ENCODE measurements at places on chromosomes 2 and 18. TPM values are rescaled to one million over a fixed set of nuclear protein-coding genes. Genes with fewer than 3 reads are reported as not detected.

GRCh38 chr2:59296279-59296678 lies 1055.2 kb upstream of the FANCL start:
- H3K27me3 ChIP-seq: no peaks in the 10 kb centered on the region
- H3K27ac ChIP-seq: no peak overlapping the region
- no peak overlapping the region for H3K4me3 ChIP-seq

GRCh38 chr2:219218732-219219701 lies at the start of gene ABCB6:
Gene ABCB6, minus strand, starts transcription at chr2:219218958. Its CDS starts 285 bp downstream, at chr2:219218673.
- peaks cover 16% of the 10 kb centered on the region for H3K36me3 ChIP-seq
- peak within 1 kb of the TSS; percentile 60 for H3K4me3 ChIP-seq
- peak; percentile 79 for DNase-seq
- no peaks in the 10 kb centered on the region for H3K27me3 ChIP-seq
- H3K4me1 ChIP-seq: peaks cover 23% of the 10 kb centered on the region

- no peaks in the 10 kb centered on the region for H3K4me1 ChIP-seq
- peaks cover 10% of the 10 kb centered on the region for H3K36me3 ChIP-seq
- H3K27me3 ChIP-seq: no peaks in the 10 kb centered on the region
- H3K27ac ChIP-seq: no peak overlapping the region
- H3K4me3 ChIP-seq: no peak overlapping the region
- DNase-seq: no peak
Observed at GRCh38 chr2:36420569-36421181, 65.1 kb downstream of the CRIM1 start.

Gene SETBP1
- 12.4 TPM for total RNA-seq

Gene MBOAT2
- 58.0 TPM for total RNA-seq

- no peaks in the 10 kb centered on the region for H3K36me3 ChIP-seq
- H3K4me3 ChIP-seq: no peak overlapping the region
- H3K4me1 ChIP-seq: peaks cover 20% of the 10 kb centered on the region
- peak; percentile 38 for DNase-seq
- no peak overlapping the region for H3K27ac ChIP-seq
Observed at GRCh38 chr2:28360718-28361293, 31.9 kb upstream of the FOSL2 start.

DNA sequence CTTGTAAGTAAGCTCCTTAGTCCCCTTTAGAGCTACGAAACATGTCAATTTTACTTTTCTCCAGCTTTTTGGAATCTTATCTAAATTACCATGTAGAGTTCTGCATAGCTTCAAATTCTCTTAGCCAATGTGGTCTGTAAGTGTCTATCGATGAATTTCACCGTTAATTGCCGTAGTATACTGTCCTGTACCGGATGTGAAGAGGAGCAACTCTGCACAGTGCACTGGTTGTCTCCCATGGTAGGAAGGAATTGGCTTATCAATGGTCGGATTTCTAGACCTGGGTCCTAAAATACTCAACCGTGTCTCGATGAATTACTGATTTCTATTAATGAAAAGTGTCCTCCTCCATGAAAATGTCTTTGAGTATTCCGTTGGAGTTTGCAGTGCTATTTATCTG lies 1.9 kb downstream of the NOP58 start:
- no peak for DNase-seq
- peak overlapping the region; percentile 0 for H3K27ac ChIP-seq
- no peaks in the 10 kb centered on the region for H3K36me3 ChIP-seq
- peak overlapping the region; percentile 99 for H3K4me3 ChIP-seq

Gene NPAS2
- 5.8 TPM for total RNA-seq

DNA sequence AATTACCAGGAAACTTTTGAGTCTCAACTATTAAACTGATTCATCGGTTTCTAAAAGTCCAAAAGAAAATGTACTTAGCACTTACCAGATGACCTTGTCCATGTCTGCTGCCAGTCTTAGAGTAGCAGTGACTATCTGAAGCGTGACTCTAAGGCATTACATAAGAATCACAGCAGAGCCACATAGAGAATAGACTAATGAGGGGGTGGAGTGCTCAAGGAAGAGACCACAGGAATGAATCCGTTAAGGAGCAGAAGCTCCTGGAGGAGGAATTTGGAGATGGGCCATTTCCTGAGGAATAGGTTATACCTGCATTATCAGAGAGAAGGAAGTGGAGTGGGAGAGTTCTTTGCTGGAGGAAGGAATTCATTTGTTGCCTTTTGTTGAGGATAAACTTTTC lies 116.0 kb downstream of the MAP3K20 start:
- no peaks in the 10 kb centered on the region for H3K27me3 ChIP-seq
- H3K4me1 ChIP-seq: peaks cover 23% of the 10 kb centered on the region
- H3K27ac ChIP-seq: no peak overlapping the region
- DNase-seq: peak; percentile 86

GRCh38 chr2:13650586-13651180 lies 933.9 kb downstream of the TRIB2 start:
- no peak overlapping the region for H3K27ac ChIP-seq
- peaks cover 6% of the 10 kb centered on the region for H3K4me1 ChIP-seq
- H3K4me3 ChIP-seq: no peak overlapping the region

DNA sequence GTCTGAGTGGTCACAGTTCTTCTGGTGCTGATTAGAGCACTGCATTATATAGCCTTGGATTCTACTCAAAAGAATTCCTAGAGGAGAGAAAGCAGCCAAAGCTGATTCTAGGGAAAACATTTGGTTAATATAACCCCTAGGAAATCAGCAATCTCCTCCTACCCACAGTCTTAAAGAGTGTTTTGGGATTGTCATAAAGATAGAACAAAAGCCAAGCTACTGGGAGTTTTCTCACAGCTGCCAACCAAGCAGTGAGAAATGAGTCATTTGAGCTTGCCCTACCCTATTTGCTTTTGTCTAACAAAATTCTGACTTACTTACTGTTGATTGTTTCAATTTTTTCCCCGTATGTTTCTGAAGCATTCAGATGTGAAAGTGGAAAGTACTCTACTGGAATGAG lies 469.3 kb downstream of the PLCL1 start:
- H3K4me3 ChIP-seq: no peak overlapping the region
- no peak overlapping the region for H3K27ac ChIP-seq
- H3K36me3 ChIP-seq: no peaks in the 10 kb centered on the region
- no peaks in the 10 kb centered on the region for H3K27me3 ChIP-seq

- peaks cover 45% of the 10 kb centered on the region for H3K4me1 ChIP-seq
- H3K27me3 ChIP-seq: peaks cover 37% of the 10 kb centered on the region
- peak overlapping the region; percentile 55 for H3K4me3 ChIP-seq
Observed at GRCh38 chr2:111118981-111119821, 1.5 kb upstream of the BCL2L11 start.

- no peak for DNase-seq
- no peaks in the 10 kb centered on the region for H3K27me3 ChIP-seq
- no peaks in the 10 kb centered on the region for H3K4me1 ChIP-seq
- no peaks in the 10 kb centered on the region for H3K36me3 ChIP-seq
Observed at GRCh38 chr2:172198908-172199307, 96.2 kb upstream of the DLX2 start.

DNA sequence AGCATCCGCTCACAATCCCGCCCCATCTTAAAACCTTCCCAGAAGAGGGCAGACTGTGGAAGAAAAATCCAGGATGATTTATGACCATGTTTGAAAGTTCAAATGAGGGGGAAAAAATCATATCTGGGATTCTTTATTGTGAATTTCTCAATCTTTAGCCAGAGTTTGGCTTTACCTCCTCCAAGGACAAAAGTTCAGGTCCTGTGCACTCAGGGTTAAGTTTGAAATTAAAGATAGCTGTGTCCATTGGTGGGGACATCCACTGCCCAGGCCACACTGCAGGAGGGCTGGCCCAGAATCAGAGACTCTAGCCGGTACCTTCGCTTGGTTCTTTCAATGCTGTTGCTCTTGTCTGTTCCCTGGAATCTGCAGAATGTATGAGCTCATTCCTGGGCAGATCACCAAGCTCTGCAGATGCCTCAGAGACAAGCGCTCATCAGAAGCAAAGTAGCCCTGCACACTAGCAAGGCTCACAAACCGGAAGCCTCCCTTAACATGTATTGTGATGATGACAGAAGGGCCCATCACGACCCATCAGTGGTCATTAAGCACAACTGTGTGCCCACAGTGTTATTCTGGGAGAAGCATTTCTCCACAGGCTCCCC lies 375.3 kb upstream of the KLHL29 start:
- H3K36me3 ChIP-seq: no peaks in the 10 kb centered on the region
- peak; percentile 0 for DNase-seq
- H3K27ac ChIP-seq: no peak overlapping the region
- no peak overlapping the region for H3K4me3 ChIP-seq
- H3K27me3 ChIP-seq: no peaks in the 10 kb centered on the region

DNA sequence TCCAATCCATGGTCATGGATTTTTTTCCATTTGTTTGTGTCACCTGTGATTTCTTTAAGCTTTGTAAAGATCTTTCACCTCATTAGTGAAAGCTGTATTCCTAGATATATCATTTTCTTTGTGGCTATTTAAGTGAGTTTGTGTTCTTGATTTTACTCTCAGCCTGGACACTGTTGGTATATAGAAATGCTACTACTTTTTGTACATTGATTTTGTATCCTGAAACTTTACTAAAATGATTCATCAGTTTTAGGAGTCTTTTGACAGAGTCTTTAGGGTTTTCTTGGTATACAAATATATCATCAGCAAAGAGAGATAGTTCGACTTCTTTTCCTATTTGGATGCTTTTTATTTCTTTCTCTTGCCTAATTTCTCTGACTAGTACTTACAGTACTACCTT lies 12.3 kb downstream of the GKN2 start:
- peaks cover 18% of the 10 kb centered on the region for H3K4me1 ChIP-seq
- no peak overlapping the region for H3K27ac ChIP-seq
- no peak for DNase-seq
- no peaks in the 10 kb centered on the region for H3K27me3 ChIP-seq
- no peak overlapping the region for H3K4me3 ChIP-seq

DNA sequence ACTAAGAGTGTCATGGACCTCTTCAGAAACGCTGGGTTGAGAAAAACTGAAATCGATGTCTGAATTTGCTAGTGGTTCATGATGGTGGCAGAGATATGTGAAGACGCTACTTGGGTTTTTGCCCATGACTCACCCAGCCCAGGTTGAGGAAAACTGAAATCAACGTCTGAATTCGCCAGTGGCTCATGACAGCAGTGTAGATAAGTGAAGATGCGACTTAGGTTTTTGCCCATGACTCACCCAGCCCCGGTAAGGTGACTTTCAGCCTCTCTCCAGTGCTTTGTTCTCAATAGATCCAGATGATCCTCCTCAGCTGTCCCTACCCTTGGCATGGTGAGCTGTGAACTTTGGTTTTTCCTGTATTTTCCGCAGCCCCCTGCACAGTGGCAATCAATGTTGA lies 105.3 kb upstream of the SIX3 start:
- DNase-seq: no peak
- no peak overlapping the region for H3K4me3 ChIP-seq
- H3K4me1 ChIP-seq: no peaks in the 10 kb centered on the region
- H3K27me3 ChIP-seq: peaks cover 2% of the 10 kb centered on the region

Gene CERKL
- total RNA-seq: not detected

DNA sequence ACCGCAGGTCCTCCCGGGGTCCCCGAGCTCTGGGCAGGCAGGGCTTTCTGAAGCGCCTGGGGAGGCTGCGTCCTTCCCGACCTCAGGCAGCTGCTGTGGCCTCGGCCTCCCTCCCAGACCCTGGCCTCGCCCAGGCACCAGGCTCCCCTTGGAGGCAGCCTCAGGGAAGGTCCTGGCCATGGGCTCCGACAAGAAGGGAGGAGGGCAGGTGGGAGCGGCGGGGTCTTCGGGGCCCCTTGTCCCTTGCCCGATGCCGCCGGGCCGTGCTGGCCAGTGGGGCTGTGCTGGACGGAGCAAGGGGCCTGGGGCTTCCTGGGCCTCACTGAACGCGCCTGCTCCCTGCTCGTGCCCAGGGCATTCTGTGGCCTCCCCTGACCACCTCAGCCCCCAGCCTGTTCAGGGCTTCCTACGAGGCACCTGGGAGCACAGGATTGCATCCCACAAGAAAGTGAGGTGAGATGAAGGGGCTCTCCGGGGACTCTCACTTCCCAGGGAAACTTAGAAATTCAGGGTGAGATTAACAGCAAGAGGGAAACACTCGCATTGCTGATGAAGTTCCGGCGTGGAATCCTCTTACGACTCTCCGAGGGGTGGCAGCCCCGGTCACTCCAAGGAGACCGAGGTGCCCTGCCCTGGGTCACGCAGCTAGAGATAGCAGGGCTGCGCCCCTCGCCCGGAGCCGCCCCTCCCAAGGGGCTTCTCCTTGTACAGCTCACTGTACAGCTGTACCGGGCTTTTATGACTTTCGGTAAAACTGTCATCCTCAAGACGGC lies 778 bp downstream of the MFSD2B start:
- peaks cover 10% of the 10 kb centered on the region for H3K27me3 ChIP-seq
- peaks cover 14% of the 10 kb centered on the region for H3K4me1 ChIP-seq

- H3K36me3 ChIP-seq: peaks cover 15% of the 10 kb centered on the region
- no peak for DNase-seq
- no peaks in the 10 kb centered on the region for H3K27me3 ChIP-seq
- no peak overlapping the region for H3K4me3 ChIP-seq
Observed at GRCh38 chr2:241586564-241587264, 28.2 kb downstream of the BOK start.

DNA sequence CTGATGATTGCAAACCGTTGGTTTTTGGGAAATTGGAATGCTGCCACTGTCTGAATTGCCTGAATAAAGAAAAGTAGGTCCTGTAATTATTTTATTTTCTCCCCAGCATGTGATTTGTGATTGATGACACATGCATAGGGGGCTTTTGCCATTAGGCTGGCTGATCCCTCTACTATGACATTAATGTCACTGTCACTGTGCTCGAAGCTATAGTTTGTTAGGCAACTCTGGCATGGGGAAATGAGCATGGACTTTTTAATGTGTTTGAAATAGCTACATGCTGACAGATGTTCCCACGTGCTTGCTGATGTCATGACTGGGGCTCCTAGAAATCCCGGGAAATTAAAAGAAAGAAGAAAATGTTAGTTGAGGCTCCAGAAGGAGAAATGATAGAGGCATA lies 99.1 kb downstream of the HRH4 start:
- H3K27me3 ChIP-seq: no peaks in the 10 kb centered on the region
- no peak overlapping the region for H3K4me3 ChIP-seq
- H3K4me1 ChIP-seq: no peaks in the 10 kb centered on the region
- no peak for DNase-seq
- no peak overlapping the region for H3K27ac ChIP-seq
- H3K36me3 ChIP-seq: no peaks in the 10 kb centered on the region
